Glomerular endothelial cell (primary cell): ENCODE measurements at places on chromosomes 2 and 18.
A peak's percentile ranks its signal among the peaks of the same experiment; 100 is the strongest.

DNA sequence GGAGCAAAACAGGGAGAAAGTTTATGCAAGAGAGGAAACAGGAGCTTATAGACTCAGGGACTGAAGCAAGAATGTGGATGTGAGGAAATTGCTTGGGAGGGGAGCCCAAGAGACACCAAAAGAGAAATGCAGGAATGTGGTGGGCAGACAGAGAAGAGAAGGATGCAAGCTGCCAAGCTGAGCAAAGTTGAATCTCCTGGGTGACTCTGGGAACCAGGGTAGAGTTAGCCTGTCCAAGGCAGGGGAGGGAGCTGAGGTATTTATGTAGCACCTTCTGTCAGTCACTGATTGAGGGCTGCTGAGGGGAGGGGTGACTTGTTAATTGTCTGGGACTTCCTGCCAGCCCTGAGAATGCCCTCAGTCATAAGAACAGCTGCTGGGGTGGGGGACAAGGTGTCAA is 464.3 kb downstream of the NBAS start:
- no peak for DNase-seq

DNA sequence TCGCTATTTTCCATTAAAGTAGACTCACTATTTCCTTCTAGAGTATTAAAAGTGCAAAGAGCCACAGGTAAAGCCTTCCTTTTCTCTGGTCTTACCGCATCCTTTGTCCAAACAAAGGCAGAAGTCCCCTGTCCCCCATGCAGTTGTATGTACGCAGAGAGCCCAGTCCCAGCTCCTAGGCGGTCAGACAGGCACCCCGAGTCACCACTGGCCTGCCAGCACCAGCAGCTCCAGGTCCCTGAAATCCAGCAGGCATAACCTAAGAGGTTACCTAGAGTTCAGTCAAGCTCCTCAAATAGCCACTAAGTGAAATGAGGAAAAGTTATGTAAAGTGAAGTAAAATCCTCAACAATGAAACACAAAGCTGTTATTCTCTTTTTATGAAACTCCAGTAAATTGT is 60.4 kb upstream of the TWIST2 start:
- no peak for DNase-seq

DNA sequence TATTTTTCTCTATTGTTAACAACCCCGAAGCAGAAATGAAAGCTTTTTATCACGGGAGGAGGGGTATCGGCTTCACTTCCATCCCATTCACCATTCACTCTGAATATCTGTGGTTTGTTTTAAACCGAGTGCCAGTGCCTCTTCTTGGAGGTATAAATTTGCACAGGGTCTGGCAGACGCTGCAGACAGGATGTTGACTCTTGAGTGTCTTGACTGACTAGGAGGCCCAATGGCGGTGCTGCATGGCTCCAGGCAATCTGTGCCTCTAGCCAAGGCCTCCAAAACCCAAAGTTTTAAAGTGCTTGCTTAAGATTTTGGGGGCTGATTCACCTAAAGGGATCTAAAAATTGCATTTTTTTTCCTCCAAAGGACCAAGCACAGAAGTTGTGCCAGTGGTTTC is 183.8 kb downstream of the LTBP1 start:
- DNase-seq = no peak

DNA sequence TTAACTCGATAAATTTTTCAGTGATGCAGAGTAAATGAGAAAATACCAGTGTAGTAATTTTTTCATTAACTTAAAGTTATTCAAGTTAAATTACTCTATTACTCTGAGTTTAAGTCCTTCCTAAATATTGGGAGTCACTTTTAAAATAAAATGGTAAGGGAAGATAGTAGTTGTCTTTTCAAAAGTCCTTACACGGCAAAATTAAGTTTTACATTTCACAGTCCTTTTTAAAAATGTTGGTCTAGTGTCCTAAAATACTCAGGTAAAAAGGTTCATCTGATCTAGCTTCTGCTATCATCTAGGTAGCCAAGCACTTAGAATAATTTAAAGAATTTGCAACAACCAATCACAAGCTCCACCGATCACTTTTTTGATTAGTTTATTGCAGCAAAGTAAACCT is 146.9 kb downstream of the MEMO1 start:
- no peak for DNase-seq

DNA sequence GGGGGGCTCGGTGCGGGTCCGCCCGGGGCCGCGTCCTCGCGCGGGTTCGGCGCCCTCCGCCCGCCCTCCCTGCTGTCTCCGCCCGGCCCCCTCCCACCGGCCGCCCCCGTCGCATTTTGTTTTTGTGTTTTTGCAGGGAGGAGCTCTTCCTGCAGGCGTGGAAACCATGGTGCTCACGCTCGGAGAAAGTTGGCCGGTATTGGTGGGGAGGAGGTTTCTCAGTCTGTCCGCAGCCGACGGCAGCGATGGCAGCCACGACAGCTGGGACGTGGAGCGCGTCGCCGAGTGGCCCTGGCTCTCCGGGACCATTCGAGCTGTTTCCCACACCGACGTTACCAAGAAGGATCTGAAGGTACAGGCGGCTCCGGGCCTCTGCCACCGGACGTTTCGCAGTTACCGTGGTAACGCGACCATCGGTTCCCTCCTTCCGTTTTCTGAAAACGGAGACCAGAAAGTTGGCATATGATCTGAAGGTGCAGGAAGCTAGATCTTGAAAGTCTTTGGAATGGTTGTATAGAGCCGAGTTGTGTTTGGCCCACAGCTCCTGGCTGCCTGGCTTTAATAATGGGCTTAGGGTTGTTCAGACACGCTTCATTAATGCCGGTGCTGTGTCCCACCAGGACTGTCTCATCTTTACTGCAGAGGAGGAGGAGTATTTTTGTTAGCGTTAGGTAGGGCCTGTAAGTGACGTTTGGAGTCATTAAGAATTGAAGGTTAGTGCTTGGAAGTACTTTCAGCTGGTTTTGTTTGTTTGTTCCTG is 891 bp downstream of the KDM3A start:
- DNase-seq = peak; percentile 18

DNA sequence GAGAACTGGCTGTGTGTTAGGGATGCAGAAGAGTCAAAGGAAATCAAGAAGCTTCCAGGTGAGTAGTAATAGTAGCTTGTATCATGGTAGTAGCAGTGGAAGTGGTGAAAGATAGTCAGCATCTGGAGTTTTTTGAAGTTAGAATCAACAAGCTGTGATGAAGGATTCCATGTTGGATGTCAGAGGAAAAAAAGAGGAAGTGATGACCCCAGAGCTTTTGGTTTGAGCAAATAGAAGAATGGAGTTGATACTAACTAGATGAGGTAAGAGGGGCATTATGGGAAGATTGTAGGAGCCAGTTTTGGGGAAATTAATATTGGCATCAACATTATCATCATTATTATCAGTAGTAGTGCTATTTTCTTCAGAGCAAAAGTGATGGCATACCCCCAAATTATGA is 542.2 kb downstream of the XIRP2 start:
- no peak for DNase-seq

GRCh38 chr2:121211689-121212151 is 73.3 kb downstream of the TFCP2L1 start:
- no peak for DNase-seq

- DNase-seq = no peak
Measured at GRCh38 chr2:2867397-2867979, 510.1 kb downstream of the EIPR1 start.

DNA sequence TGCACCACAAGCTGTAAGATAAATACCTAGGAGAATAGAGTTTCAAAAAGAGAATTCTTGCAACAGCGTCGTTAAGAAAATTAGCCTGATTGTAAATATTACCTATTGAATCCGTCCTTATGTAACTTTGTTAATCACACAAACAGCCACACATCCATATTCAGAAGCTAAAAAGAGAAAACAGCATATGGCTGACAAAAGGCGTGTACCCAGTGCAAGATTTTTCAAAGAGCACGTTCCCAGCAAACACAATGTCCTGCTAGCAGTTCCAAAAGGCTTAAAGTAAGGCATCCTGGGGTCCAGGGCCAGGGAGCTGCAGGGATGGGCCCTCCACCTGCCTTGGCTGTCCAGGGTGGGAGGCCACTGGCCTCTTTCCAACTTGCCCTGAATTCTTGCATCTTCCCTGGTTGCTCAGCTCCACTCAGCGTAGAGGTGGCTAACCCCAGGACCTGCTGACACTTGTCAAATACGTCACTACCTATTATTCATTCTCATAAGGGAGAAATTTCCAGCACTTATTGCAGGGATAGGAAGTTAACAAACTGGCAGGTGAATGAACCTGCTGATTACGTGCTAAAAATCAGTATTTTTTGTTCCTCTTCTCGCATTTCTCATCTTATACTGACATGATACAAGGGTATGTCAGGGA is 102.1 kb upstream of the NEDD4L start:
- DNase-seq = no peak

DNA sequence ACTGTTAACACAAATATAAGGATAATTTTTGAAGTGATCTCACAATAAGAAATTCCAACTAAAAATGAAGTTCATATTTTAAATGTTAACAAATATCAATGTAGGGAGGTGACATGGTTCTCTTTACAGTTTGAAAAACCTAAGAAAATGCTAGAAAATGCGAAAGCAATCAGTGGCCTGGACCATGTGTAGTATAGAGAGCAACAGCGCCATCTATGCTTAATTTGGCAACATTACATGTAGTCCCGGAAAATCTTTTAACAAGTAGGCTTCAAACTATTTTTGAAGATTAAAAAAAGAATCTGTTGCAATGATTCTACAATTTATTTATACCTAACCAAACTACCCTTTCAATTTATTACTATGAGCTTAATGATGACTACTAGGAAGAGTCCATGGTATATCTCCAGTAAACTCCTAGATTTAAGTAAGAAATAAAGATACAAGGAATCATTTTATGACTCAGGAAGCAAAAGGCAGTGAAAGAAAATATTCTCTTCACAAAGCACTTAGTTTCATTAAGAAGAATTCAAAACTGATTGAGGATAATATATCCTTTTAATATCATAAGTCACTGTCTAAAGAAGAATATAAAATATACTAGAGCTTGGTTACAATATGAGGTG is 33.3 kb downstream of the NDUFA10 start:
- peak; percentile 39 for DNase-seq

GRCh38 chr2:73893764-73894474 is 1.1 kb downstream of the ACTG2 start:
- no peak for DNase-seq

DNA sequence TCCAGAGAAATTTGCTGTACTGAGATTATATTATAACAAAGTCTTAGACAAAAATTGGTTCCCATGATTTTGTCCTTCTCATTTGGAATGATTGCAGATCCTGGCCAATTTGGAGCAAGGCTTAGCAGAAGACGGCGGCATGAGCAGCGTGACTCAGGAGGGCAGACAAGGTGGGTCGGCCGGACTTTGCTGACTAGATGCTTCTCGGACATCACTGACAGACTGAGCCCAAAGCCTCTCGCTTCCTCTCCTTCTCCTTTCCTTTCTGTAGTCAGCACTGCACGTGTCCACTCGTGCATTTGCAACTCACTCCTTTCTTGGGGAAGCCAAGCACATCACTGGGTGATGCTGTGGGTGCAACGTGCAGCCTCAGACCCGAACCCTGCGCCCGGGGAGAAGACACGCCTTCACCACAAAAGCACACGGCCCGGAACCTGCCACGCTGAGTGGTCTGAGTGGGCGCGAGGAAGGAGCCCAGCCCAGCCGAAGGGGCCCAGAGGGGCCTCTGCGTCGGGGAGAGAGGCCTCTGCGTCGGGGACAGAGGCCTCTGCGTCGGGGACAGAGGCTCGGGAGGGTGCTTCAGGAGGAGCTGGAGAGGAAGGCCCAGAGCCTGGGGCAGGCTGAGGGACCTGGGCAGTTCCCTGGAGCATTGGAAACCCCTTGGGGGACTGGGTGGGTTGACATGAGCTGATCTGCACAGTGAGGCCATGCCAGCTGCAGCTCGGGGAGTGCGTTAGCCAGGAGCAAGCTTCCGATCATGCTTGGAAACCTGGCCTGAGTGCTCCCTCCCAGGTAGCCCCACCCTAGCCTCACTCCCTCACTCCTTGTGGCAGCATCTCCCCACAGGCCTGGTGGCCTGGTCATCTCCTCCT is 61.6 kb downstream of the ADI1 start:
- no peak for DNase-seq

DNA sequence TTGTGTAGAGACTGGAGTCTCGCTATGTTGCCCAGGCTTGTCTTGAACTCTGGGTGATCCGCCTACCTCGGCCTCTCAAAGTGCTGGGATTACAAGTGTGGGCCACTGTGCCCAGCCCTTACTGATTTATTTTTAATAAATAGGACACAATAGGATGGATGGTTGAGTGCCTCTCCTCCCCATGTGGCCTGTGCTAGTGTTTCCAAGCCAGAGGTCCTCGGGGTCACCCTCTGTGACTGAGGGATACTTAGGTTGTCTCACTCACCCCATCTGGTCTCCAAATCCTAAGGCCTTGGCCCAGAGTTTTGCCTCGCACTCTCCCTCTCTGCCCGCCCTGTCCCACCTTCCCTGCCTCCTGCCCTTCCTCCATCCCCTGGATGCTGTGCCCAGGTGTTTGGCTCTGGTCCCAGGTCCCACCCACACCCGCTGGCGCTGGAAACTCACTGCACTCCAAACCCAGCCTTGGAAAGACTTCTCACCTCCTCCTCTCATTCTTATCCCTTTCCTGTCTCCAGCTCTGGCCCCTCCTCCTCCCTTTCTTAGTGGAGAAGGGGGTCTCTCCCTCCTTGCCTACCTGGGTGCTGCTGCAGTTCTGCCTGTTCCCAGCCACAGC is 4.7 kb upstream of the ECEL1 start:
- DNase-seq = no peak

DNA sequence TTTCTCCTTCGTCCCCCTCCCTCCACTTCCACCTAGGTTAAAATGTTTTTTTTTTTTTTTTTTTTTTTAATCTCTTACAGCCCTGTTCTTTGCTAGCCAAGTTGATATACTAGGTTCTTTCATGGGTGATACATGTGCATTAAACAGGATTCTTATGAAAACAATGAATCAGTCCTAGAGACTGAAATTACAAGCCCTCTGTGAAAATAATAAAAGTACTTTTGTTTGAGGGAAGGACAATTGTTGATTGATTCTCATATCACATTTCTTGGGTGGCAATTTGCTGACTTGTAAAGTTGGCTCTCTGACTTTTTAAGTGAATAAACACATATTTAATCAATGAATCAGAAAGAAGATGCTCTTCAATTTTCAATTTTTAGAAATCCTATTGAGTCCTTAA is 639.9 kb downstream of the LRP1B start:
- no peak for DNase-seq

- no peak for DNase-seq
Measured at GRCh38 chr2:208984376-208985090, 439.3 kb upstream of the MAP2 start.

DNA sequence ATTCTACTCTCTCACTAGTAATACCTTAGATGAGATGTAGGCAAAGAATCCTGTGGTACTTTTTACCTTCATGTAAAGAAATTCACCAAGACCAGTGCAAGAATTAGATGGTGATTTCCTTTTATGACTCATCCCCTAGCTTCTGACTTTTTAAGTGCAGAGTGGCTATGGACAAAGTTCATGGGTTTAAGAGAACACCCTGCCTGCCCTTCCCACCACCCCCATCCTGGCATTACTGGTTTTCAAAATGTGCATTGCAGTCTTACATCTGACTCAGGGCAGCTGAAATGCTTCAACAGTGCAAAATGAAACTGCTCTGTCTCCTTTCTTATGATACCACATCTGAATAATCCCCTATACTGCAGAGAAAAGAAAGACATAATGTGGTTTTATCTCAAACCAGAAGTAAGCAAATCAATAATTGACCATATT is 22.6 kb downstream of the MAIP1 start:
- DNase-seq = no peak

- DNase-seq = no peak
Measured at GRCh38 chr2:106272216-106272807, 78.2 kb upstream of the UXS1 start.
